ENCODE measurements at places on chromosomes 6 and 20.

- DNase-seq: no peak
Measured at GRCh38 chr6:41256383-41256782, 28.2 kb downstream of the TREML4 start.

- no peak for DNase-seq
Measured at GRCh38 chr6:15352220-15352619, 106.4 kb downstream of the JARID2 start.

GRCh38 chr20:24431279-24432045 is 38.0 kb upstream of the SYNDIG1 start:
- DNase-seq: no peak

- no peak for DNase-seq
Measured at GRCh38 chr6:90646940-90647339, 60.1 kb upstream of the MAP3K7 start.

DNA sequence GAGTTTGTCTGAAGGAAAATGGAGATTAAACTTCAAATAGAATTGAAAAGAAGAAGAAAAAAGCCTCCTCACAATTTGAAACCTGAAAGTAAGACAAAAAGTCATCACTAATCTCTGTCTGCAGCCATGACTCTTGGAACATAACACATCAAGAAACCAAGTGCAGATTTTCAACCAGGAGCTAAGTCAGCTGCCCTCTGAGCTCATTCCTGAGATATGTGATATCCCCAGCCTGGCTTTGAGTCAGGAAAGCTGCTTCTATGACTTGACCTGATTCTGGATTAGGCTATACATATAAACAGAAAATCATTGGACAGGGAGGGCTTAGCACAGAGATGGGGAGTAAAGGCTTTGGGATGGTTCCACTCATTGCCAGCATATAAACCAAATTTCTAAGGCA is 891.4 kb downstream of the TFAP2A start:
- DNase-seq: no peak

GRCh38 chr6:20906945-20907344 is 372.7 kb downstream of the CDKAL1 start:
- no peak for DNase-seq

GRCh38 chr20:56689852-56690485 is 60.9 kb downstream of the TFAP2C start:
- DNase-seq: no peak

DNA sequence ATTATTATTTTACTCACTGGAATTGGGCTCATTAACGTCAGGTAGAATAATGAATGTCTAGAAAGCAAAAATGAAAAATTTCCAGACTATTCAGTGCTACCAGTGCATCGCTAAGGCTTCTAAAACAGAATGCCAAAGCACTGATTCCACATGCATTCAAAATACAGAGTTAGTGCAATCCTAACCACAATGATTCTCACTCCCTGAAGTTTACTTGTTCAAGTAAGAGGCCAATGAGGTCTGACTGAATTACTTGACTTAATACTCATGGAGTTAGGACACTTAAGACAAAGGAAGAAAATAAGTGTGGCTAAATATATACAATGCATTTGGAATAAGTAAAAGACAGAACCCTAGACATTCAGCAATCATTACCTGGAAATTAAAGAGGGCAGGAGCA is 220.5 kb downstream of the PKHD1 start:
- no peak for DNase-seq

GRCh38 chr6:38133932-38134703 is 314.6 kb downstream of the ZFAND3 start:
- no peak for DNase-seq

GRCh38 chr6:146860583-146860982 is 261.8 kb downstream of the ADGB start:
- DNase-seq: no peak

GRCh38 chr6:36724514-36725390 is 27.1 kb downstream of the RAB44 start:
- DNase-seq: peak; percentile 30

DNA sequence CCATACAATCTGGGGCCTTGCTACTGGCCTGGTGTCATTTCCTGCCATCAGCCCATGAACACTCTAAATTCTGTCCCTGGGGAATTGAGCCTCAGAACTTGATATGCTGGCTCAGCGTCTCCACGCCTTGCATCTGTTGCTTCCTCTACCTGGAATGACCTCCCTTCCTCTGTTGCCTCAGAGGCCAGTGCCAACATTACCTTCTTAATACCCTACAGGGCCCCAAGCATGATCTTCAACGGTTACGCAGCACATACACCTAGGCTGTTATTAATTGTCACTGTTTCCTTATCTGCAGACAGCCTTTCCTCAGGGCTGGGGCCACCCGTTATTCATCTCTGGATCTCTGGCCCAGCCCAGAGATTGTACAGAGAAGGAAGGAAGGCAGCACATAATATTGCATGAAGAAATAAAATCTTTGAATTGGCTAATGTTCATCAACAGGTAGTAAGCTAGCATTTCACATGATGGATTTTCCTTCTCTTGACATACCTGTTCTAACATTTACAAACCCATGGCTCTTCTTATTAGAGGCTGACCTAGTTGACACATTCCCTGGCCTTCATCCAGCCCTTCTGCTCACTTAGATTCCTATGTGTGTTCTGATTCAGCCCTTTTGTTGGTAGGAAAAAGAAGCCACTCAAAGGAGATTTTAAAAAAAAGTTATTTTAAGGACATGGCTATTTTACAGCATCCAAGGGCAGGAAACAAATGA is 8.4 kb upstream of the RNF182 start:
- DNase-seq: no peak

- DNase-seq: no peak
Measured at GRCh38 chr6:79504372-79504771, 32.9 kb downstream of the LCA5 start.

DNA sequence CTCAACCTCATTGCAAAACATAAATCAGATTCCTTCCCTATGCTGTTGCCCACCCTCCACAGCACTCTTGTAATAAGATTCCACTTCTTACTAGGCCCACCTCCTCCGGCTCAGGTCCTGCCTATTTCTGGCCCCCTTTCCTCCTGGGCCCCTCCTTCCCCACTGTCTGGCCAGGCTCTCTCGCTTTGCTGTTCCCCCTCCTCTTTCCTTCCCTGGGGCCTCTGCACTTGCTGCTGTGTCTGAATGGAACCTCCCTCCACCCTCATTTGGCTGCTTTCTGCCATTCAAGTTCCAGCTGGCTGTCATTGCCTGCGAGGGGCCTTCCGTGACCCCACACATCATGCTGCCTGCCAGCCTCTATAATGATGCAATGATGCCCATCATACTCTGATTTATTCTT is 38.9 kb downstream of the ARHGAP40 start:
- DNase-seq: no peak

DNA sequence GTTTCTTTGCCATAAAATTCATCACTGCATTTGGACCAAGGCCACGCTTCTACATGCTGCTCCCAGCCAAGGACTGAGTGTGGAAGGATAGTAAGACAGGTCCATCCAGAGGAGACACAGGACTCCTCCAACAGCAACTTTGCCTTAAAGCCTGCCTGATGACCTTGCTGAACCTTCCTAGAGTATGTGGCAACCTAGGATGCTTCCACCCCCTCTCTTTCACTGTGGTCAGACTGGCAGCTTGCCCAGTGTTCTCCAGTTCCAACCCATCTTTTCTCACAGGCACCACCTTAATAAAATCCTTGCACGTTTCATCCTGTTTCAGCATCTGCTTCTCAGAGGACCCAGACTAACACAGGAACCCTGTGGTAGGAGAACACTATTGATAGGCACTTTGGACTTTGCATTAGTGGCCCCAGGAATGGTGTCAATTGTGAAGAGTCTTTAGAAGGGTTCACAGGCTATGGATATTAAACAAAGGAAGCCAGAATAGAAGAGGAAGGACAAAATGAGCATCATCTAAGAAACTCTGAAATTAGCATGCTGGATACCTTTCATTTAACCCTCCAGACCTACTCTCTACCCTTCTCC is 2.4 kb upstream of the PKHD1 start:
- DNase-seq: no peak

GRCh38 chr6:22208026-22208425 is 88.8 kb downstream of the PRL start:
- no peak for DNase-seq

GRCh38 chr6:13447949-13448724 is 39.3 kb downstream of the GFOD1 start:
- DNase-seq: no peak

DNA sequence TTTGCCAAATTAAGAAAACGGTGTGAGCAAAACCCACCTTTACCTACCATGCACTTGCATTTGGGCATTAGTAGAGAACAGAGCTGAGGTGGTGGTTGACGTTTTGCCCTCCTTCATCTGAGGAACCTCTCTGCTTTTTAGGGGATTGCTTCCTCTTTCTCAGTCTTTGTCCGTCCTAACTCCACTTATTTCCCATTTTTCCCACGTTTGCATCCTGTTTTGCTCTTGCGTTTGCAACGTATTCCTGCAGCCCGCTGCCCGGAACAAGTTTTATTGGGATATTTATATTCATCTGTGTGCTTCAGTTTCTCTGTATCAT is 374 bp upstream of the SERINC1 start:
- DNase-seq: no peak

GRCh38 chr20:5096463-5096862 is 23.3 kb downstream of the PCNA start:
- DNase-seq: no peak

DNA sequence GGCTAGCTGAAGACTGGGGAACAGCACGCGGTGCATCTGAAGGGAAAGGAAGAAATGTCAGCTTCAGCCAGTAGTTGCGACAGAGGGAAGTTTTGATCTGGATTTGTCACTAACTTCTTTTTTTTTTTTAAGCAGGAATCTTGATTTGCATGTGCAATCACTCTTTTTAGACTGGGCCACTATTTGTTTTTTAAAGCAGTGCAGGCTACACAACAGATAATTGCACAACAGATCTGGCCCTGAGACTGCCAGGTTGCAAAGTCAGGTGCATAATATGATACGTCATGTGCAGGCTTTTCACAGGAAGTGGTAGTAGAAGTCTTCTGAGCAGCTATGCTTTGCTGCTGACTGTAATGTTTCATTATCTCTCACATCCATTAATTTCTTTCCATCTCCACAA is 13.5 kb downstream of the PFDN4 start:
- no peak for DNase-seq

- DNase-seq: no peak
Measured at GRCh38 chr6:42073287-42073686, 23.0 kb downstream of the TAF8 start.

GRCh38 chr20:64247307-64247618 is 8.3 kb upstream of the PCMTD2 start:
- no peak for DNase-seq

DNA sequence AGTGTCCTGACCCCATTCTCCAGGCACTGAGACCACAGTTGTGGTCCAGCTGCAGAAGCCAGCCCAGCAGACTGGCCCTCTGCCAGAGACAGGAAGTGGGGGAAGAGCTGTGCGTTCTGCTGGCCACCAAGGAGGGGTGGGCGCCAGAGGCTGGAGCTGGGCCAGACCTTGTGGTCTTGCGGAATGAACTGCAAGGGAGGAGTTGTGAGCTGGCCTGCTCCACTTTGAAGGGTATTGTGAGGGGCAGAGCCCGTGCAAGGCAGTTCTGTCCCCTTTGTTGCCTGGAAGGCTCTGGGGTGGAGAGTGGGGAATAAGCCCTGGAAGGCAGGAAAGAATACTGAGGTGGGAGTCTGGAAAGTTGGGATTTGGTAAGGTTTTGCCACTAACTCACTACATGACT is 3.6 kb upstream of the MDFI start:
- DNase-seq: no peak

GRCh38 chr20:60036746-60037499 is 78.7 kb downstream of the CDH26 start:
- no peak for DNase-seq

- no peak for DNase-seq
Measured at GRCh38 chr6:3541006-3541585, 84.2 kb upstream of the SLC22A23 start.

- no peak for DNase-seq
Measured at GRCh38 chr6:117974914-117975627, 68.0 kb downstream of the SLC35F1 start.

DNA sequence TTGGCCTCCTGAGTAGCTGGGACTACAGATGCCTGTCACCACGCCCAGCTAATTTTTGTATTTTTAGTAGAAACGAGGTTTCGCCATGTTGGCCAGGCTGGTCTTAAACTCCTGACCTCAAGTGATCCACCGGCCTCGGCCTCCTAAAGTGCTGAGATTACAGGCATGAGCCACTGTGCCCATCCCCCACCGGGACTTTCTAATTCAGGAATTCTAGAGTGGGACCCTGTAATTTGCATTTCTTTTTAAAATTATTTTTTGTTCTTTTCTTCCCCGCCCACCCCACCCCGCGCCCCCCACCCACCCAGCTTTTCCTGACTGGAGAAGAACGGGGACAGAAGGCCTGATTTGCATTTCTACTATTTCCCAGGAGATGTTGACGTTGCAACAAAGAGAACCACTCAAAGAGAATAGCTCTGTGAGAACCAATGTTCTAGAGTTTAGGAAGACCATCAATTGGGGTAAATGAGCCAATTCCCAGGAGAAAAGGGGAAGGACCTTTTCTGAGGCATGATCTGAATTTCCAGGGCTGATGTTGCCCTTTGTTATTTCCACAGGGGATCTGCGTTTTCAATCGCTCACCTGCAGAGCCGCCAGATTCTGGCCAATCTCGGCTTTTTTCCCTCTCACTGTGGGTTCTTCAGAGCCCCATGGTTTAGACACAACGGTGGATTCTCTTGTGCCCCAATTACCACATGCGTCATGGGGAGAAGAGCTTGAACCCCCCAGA is 33.2 kb upstream of the TFAP2C start:
- DNase-seq: no peak

DNA sequence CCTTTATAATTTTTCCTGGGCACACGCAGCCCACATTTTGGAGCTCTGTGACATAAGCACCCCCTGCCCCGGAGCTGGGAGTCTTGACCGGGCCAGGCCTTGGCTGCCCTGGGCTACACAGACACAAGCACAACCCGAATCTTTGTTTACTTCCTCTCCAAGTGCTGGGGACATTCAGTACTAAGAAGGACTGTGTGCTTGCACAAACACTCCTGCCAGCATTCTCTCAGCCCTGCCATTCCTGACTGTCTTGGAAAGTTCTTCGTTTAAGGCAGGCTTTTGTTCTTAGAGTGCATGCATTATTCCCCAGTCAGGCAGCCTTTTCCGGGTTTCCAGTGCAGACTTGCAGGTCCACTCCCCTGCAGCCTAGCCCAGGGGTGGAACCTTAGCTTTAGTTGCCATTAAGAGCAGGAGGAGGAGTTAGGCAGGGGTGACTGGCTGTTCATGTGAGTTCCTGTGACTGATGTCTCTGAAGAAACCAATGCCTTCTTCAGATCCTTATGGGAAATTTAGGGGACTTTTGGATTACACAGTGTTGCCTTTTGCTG is 28.6 kb downstream of the FOXO3 start:
- DNase-seq: no peak

GRCh38 chr6:63750400-63750799 is 114.8 kb downstream of the PHF3 start:
- DNase-seq: no peak

- DNase-seq: peak; percentile 47
Measured at GRCh38 chr20:57619051-57619831, 985 bp downstream of the ZBP1 start.

- no peak for DNase-seq
Measured at GRCh38 chr6:133184798-133185372, 56.3 kb upstream of the EYA4 start.
